Bone marrow (tissue), 2 donors: ENCODE measurements at places on chromosomes 12 and 14.

- DNase-seq = no peak
Measured at GRCh38 chr12:106712768-106713167, 61.7 kb upstream of the RIC8B start.

DNA sequence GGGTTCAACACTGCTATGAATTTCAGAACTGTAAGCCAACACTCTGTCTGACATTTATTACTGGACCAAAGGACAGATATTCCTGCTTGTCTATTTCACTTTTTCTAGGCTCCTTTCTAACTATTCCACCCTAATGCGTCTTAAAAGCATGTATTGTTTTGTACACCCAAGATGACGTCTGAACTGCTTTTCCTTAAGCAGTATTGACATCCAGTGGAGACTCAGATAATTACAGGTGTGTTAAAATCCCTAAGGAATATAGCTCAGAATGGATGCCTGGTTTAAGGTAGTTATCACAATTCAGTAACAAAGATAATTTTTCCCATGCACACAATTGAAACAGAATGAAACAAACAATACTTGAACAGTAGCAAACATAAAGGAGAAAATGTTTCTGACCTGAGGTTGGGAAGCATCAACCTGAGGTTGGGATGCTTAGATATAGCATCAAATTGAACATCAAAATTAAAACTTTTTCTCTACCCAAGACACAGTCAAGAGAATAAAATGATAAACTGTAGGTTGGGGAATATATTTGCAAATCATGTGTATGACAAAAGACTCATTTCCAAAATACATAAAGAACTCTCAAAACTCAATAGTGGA, 93.7 kb upstream of the PTPRR start:
- DNase-seq = no peak

GRCh38 chr12:55780685-55781084, 36.8 kb downstream of the SARNP start:
- no peak for DNase-seq

DNA sequence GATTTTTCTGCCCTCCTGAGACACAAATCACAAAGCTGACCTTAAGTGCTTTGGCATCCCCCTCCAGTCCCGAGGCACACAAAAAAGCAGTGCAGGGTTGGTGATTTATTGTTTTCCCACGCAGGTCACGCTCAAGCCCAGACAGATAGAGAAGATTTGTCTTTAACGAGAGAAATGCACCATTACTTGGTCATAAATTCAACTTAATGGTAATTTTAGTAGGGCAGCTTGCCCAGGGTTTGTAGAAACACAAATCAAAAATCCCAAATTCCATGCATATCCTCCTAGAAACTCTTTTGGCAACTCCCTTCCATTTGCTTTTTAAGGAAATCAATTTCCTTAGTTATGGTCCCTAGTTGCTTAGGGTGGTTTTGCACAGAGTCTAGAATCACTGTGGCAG, 132.6 kb downstream of the IGF1 start:
- DNase-seq = no peak

DNA sequence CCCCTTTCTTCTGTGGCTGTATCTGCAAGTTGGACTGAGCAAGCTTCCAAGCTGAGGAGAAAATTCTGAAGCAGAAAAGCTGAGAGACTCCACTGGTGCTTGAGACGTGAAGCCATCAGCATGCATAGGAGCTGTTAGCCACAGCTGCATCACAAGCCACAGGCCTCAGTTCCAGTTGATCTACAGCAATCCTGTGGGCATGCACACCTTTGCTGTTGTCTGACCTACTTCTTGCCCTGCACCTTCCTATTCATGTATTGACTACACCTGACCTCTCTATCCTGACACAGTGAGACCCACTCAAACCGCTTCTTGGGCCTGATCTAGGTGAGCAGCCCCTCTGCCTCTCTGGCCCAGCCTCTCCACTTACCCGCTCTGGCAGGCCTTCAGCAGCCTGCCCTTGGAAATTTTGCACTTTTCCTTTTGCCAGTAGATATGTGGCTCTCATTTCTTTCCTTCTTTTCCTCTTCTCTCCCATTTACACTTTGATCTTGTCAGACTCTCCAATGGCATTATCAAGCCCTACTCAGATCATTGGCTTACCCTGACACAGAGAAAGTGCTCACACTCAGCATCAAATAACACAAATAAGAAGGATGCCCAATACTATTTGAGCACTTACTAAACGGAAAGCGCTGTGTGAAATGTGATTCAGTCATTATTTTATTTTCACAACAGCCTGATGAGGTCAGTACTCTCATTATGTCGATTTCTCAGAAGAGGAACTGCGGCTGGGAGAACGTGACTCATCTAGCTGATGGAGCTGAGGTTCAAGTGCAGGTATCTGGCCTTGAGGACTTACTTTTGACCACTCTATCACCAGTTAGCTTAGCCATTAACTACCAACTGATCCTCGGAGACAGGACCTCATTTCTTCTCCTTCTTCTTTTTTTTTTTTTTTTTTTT, 21.9 kb upstream of the PTGR2 start:
- DNase-seq = peak; percentile 65

DNA sequence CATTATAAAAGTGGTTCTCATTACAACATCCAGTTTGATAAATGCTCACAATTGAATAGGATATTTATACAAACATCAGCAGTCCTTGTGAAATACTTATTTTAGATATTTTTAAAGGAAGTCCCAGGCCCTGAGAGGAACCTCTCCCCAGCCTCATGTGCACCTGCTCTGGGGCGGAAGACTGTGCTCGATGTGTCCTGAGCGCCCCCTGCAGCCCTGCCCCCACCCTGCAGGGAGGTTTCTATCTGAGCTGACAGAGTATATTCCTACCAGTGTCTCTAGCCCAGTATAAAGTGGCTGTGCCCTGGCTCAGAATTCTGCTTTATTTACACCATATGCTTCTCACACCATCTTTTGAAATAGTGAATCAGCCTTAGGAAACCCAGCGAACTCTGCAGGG, 1349.1 kb downstream of the TMEM121 start:
- DNase-seq = peak; percentile 62

GRCh38 chr14:100049220-100049619, 16.0 kb upstream of the EVL start:
- no peak for DNase-seq
